ENCODE measurements at places on chromosomes 3 and 15.

GRCh38 chr15:72288796-72289596, 16.6 kb upstream of the PARP6 start:
- DNase-seq: no peak

DNA sequence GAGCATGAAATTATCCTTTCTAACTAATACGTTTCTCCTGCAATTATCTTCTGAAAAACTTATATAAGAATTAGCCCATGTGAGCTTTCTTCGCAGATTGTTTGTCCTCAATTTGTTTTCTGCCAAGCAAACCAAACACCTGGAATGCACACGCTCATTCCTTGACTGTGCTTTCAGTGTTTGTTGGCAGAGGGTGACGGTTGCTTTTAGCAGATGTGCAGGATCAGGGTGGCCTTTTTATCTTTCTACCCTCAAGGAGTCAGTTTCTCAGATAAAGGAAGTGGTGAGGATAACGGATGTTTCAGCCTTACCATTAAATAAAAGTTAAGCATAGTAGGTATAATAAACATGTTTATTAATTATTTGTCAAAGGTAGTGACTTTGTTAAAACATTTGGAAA, 15.2 kb downstream of the ARPP21 start:
- no peak for DNase-seq

GRCh38 chr3:72887343-72887704, 522 bp upstream of the GXYLT2 start:
- DNase-seq: no peak

- no peak for DNase-seq
Measured at GRCh38 chr3:87088993-87089841, 98.3 kb upstream of the VGLL3 start.

DNA sequence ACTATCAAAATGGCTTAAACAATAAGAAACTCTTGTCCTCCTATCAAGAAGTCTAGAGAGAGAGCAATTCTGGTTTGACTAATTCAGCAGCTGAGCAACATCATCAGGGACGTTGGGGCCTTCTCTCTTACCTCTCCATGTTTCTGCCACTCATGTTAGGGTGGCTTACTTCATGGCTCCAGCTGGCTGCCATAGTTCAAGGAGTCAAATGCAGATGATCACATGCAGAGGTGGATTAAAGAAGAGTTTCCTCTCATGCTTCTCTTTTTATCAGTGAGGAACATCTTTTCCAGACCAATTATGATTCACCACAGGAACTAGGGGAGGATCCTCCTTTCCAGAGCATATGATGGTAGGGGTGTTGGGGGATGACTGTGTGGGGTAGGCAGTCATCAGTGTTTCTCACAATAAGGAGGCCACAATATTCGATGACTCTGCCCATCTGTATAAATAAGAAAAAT, 45.5 kb downstream of the NEK11 start:
- no peak for DNase-seq

DNA sequence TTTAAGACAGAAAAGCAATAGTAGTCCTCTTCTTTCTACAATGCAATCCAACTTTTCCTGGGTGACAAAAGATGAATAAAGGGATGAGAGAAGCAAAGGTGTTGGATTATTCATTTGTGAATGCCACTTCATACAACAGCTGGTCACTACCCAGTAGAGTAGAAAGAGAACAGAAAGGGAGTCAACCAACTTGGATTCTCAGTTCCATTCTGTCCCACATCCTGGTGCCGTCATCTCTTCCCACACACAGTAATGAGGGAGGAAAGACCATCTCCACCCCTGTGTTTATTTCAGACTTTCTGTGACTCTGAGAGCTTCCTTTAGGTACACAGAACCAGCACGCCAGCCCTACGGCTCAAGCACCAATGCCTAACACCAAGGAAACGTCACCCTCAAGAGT, 71.0 kb downstream of the FOXP1 start:
- DNase-seq: no peak

DNA sequence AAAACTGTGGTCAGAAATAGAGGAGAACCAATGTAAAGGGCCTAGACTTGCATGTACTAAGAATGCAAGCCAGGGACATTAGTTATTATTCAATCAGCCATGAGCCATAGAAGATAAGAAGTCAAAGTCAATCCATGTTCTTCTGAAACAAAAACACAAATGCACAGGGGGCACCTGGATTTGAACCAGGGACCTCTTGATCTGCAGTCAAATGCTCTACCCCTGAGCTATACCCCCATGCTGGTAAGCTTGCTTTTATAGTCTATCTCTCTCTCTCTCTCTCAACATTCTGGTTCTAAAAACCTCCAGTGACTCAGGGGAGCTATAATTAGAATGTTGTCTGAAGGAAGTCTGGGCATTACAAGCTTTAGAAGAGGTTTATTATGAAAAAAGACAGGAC, 85.6 kb upstream of the ACP3 start:
- DNase-seq: no peak

GRCh38 chr3:110697961-110698360, 373.7 kb upstream of the NECTIN3 start:
- DNase-seq: no peak

DNA sequence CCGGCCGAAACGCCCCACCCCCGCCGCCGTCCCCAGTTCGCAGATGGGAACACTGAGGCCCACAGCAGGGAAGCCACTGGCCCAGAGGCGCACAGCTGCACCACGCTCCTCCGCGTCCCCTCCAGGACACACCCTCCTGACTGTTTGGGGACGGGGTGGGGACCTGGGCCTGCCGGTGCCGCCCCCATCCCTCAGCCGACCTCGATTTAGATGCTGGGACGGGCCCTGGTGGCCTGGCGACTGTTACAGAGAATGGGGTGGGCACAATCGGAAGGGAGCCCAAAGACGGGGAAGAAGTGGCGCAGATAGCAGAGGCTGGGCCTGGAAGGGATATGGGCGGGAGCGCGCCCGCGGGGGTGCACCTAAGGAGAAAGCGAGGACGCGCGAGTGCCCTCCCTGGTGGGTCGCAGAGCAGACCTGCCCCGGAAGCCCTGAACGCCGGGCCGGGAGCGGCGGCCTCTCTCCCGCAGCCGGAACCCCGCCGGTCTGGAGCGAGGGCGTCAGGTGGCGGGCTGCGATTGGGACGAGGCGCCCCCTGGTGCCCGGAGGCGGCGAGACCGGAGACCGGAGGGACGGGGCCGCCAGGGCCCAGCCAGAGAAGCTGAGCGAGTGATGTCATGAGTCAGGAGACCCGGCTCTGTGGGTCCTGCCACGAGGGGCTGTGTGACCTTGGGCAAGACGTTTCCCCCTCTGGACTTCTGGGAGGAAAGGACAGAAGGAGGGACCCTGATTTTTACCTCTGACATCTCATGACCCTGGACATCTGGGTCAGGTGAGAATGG, 78.4 kb downstream of the IQSEC1 start:
- peak; percentile 58 for DNase-seq

DNA sequence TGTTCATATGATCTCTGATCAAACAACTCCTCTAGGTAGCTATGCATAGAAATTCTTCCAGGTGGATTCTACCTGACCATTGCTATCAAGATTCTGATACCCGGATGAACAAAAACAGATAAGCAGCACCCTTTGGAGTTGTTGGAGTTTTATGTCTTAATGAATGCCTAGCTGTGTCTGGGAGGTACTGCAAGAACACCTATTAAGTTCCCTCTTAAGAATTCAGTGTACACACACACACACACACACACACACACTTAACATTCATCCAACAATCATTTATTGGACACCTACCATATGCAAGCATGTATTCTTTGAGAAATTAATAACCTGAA, 58.1 kb upstream of the FNDC3B start:
- no peak for DNase-seq

- no peak for DNase-seq
Measured at GRCh38 chr3:172608575-172608974, 85.3 kb upstream of the TNFSF10 start.

DNA sequence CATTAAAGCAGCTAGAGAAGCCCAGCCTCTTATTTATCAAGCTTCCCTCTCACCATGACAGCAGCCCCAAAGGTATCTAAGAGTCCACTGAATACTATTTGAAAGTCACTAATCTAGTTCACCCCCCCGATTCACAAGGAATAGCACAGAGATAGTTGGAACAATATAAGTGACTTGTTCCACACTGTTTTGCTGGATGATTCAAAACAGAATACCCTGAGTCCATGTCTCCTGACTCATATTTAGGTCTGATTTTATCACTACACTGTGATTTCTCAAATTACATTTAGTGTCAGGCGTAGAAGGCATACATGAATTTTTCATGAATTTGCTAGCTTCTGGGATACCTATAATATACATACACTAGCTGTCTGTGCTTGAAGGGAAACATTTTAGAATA, 18.7 kb upstream of the EOGT start:
- no peak for DNase-seq

- no peak for DNase-seq
Measured at GRCh38 chr3:47885168-47885567, 82.2 kb downstream of the DHX30 start.

- no peak for DNase-seq
Measured at GRCh38 chr3:4845882-4846281, 133.4 kb upstream of the BHLHE40 start.

DNA sequence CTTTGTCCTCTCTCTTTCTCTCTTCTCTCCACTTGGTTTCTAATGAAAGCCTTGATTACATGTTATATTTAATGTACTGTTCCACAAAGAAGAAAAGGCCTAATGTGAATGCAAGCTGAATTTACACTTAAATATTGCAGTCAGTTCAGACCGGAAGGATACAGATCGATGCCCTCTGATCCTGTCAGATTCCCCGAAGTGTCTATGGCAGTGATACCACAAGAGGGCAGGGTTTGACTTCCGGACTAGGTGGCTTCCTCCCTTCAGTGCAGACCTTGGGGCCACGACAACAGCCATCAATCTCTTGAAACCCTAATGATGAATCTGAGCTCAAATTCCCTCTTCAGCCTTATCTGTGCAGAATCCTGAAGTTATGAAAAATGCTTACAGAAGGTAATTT, 29.5 kb downstream of the AGTR1 start:
- DNase-seq: no peak

- no peak for DNase-seq
Measured at GRCh38 chr3:16171825-16172224, 2.7 kb upstream of the GALNT15 start.

DNA sequence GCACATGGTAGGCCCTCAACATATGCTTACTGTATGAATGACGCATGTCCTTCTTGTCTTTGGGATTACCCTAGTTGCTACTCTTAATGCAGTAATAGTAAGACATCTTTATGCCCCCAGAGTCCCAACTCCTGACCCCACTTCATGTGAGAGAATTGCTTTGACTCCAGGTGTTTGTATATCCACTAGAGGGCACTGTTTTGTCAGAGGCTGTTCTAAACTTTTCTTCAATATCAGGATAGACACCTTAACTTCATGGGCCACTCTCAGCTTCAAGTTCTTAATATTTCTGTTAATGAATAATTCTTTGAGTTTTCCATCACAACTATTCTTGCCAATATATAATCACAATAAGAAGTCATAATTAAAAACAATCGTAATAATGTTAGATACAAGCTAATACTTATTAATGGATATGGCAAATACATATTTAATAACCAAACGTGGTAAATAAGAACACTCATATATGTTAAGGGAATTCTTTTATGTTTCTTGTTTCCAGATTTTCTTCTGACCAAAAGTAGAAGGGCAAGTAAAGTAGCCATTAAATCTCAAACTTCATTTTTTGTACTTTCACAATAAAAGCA, 337.2 kb upstream of the DNAJC19 start:
- no peak for DNase-seq

GRCh38 chr3:14569474-14570000, 29.4 kb upstream of the GRIP2 start:
- no peak for DNase-seq

- no peak for DNase-seq
Measured at GRCh38 chr15:31516874-31517273, 190.2 kb downstream of the KLF13 start.

- DNase-seq: no peak
Measured at GRCh38 chr3:157066335-157067098, 93.4 kb downstream of the CCNL1 start.

DNA sequence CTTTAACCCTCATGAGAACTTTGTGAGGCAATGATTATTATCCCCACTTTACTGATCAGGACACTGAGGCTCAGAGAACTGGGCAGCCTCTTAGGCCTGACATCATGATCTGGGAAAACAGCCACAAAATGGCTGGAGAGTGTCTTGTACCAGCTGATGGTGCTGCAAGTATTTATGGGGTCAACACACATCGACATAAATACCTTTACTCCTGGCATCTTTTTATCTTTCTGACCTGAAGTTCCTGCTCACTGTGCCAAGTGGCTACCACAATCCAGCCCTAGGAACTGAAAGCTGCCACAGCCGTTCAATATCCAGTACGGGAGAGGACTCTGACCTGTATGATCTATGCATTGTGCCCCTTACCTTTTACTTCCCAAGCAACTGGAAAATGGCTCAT, 29.2 kb upstream of the MUC13 start:
- no peak for DNase-seq

DNA sequence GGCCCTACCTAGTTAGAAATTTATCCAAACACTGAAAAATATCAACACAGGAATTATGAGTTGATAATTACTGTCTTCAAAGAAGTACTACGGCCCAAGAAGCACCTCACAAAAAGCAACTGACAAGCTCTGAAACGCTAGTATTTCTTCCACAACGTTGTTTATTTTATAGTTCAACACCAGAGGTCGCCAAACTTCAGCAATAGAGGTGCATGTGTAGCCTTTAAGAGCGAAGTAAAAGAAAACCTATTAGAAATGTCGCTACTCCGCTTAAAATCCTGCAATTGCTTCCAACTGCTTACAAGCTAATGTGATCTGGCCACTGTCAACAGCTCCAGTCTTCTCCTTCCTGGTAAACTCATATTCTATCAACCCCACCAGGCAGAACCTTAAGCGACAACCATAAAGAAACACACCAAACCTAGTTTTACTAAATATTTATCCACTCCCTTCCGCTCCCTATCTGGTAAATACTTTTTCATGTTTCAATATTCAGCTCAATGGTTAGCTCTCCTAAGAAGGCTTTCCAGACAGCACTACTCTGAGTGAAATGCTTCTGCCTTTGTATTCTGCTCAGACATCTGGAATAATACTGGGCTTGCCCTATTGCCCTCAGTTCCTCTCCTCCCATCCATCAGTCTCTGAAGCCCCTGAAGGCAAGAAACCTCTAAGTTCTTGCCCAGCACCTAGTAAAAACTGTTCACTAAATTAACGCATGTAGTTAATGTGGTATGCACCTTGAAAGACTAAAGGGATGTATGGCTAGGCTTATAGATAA, 110.2 kb downstream of the NR1I2 start:
- no peak for DNase-seq

- DNase-seq: no peak
Measured at GRCh38 chr3:145719114-145719513, 441.9 kb downstream of the PLOD2 start.

- DNase-seq: no peak
Measured at GRCh38 chr3:44862226-44862637, 520 bp downstream of the TMEM42 start.

- no peak for DNase-seq
Measured at GRCh38 chr3:133915685-133916658, 20.3 kb upstream of the RAB6B start.

Measured in stimulated activated CD8-positive, alpha-beta memory T cell treated with anti-CD3 and anti-CD28 coated beads, Interleukin-7, amount 100 ng/mL, for 4 hours (primary cell).